NCI-H82 (cell line): ENCODE measurements at places on chromosomes 11 and 22.

DNA sequence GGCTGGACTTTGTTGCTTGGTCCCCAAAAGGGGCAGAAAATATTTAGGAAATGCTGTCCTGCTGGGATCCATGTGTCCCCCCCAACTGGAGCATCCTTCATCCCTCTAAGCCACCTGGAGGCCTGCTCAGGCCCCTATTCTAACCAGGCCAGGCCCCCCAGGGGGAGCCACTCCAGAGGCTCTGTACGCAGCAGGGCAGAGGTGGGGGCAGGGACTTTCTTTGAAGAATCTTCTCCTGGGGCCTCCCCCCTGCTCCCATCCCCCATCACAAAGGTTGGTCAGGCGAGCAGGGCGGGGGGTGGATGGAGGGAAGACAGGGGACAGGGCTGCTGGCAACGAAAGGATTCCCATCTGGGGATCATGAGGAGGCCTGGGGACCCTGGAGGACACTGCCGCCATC is 170.8 kb downstream of the MN1 start:
- DNase-seq: peak; percentile 8

DNA sequence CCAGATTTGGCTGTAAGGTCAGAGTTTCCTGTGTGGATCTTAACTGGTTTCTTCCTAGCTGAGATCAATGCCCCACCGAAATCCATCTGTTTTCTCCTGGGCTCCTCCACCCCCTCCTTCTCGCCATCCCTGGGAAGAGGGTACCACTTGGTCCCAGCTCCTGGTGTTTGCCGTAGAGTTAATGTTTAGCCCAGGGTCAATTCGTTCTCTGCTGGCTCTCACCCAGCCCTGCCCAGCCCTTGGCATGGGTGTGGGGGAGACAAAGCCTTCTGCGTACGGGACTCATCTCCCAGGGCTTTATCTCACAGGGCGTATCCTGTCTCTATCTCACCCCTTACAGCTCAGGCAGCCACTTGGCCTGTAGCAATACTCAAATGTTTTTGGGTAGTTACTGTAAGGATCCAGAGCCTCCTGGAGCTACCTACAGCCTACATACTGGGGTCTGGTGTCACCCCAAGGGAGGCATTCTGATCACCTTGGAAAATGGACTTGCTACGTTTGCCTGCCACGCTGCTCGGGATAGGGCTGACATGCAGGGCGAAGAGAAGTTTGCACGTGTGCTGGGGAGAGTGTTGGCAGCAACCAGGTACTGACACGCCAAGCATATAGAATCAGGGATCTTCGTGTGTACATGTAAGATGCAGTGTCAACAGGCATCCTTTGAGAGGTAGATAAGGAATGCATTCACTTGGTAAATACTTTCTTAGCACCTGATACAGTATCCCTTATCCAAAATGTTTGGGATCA is 66.1 kb downstream of the SCN3B start:
- DNase-seq: no peak

DNA sequence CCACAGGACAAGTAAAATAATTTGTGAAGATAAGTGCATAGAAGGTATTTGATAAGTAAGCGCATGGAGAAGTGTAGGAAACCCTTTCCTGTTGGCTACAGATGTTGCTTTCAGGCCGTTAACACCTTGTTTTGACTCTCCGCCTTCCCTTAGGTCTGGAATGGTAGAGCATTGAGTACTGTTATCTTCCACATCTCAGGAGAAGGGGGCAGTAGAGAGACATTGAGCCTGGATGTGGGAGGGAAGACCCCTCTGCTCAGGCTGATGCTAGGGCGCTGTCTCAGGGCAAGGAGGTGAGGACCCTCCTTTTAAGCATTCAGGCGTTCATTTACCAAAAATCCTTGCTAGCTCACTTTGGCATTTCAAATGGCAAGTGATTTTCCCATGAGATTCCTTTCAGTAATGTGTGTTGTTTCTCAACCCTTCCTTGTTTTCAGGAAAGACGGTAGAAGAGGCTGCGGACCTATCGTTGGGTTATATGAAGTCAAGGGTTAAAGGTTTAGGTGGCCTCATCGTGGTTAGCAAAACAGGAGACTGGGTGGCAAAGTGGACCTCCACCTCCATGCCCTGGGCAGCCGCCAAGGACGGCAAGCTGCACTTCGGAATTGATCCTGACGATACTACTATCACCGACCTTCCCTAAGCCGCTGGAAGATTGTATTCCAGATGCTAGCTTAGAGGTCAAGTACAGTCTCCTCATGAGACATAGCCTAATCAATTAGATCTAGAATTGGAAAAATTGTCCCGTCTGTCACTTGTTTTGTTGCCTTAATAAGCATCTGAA is 27.0 kb upstream of the SCGB1A1 start:
- no peak for DNase-seq

GRCh38 chr11:108501396-108501795 is 3.2 kb upstream of the POGLUT3 start:
- DNase-seq: no peak

DNA sequence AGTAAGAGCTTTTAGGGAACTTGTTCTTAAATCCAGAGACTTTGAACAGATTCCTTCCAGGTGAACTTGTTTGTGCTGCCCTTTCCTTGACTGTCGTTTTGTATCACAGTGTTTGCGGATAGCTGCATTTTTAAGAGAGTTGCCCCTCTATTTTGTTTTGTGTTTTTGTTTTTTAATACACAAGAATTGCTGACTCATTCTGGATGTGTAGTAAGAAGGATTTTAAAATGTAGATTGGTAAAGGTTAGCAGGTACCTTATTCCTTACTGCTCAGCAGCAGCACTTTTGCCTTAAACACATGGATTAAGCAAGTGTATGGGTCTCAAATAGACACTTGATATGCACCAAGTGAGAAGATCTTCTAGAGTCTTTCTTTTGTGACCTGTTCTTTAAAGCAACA is 8.9 kb upstream of the APOA5 start:
- DNase-seq: no peak

GRCh38 chr11:19410032-19410431 is 169.3 kb upstream of the E2F8 start:
- DNase-seq: no peak

DNA sequence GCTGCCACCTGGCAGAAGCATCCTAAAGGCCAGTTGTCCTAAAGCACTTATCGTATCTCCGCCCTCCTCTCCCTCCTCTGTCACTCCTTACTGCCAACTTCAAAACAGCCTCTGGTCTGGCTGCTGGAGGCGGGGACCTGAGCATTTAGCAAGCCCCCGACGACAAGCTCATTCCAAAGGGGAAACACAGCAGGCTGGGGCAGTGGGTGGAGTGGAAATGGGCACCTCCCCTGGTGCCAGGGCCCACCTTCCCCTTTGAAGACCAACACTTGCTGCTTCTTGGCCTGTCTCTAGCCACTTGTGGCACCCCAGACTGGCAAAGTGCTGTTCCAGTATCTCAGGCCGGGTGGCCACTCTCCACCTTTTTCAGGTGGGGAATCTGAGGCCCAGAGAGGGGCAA is 3.6 kb downstream of the MAP3K11 start:
- DNase-seq: no peak

- DNase-seq: no peak
Observed at GRCh38 chr11:104338186-104338585, 174.2 kb upstream of the PDGFD start.

DNA sequence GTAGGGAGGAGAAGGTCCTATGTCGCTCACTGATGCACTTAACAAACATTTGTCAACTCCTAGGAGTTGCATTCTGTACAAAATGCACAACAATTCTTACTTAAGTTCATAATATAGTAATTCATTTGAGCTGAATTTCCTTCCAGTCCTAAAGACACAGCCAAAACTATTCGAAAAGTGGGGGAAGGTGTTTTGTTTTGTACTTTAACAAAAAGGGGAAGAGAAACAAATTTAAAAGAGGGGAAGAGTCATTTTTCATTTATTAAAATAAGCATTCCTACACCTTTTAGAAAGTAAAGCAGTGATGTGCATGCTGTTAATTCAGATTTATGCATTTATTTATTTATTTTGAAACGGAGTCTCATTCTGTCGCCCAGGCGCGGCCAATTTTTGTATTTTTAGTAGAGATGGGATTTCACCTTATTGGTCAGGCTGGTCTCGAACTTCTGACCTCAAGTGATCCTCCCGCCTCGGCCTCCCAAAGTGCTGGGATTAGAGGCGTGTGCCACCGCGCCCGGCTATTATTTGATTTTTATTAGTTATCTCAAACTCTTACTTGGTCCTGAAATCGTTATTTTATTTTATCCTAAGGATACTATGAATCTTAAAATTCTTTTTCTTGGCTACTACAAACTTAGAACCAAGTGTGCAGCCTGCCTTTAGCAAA is 1.1 kb upstream of the FANCF start:
- no peak for DNase-seq

DNA sequence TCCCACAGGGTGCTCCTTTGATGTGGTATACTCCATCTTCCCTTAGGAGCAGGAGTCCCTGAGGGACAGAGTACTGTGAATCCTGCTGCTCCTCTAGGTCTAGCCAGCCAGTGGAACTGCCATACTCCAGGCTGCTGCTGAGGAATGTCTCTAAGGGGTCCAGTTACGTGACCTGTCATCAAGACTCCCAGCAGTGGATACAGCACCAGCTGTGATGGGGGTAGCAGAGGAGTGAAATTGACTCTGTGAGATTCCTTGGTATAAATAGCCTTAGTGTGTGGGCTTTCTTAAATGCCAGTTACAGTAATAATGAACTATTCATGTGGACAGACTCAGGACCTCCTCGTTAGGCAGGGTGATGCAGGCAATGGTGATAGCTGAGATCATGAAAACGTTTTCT is 140.4 kb upstream of the LUZP2 start:
- DNase-seq: no peak

GRCh38 chr11:72083414-72083813 is 2.8 kb downstream of the LRRC51 start:
- DNase-seq: no peak

- DNase-seq: peak; percentile 70
Observed at GRCh38 chr11:115391598-115391997, 112.6 kb downstream of the CADM1 start.

- DNase-seq: no peak
Observed at GRCh38 chr11:68002938-68003845, 705 bp downstream of the UNC93B1 start.

DNA sequence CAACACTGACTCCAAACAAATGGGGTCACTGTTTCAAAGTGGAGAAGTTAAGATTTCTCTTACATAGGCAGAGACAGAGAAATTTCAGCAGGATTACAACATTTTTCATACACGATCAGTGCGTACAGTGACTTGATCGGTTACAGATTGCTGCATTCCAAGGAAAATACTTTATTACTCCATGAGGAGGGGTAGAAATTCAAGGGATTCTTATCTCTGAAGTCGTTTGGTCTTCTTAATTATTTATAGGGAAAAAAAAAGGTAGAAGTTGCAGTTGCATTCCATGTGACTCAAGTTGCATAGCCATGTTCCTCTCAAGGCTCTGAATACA is 10.7 kb upstream of the SMIM38 start:
- DNase-seq: no peak

DNA sequence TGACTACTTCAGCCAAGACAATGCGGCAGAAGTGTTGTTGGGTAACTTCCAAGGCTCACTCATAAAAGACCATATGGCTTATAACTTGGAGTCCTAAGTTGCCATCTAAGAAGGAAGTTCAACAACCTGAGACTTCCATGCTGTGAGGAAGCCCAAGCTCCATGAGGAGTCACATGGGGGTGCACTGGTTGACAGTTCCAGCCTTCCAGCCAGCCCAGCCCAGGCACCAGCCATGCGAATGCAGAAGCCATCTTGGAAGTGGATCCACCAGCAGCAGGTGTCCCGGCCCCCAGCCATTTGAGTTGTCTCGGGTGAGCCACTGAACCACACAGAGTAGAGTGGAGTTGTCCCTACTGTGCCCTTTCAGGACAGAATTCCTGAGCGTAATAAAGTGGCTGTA is 32.8 kb upstream of the WNT7B start:
- DNase-seq: no peak

GRCh38 chr11:133582326-133582725 is 50.0 kb upstream of the OPCML start:
- no peak for DNase-seq

- DNase-seq: no peak
Observed at GRCh38 chr11:1514336-1515061, 27.9 kb upstream of the MOB2 start.

DNA sequence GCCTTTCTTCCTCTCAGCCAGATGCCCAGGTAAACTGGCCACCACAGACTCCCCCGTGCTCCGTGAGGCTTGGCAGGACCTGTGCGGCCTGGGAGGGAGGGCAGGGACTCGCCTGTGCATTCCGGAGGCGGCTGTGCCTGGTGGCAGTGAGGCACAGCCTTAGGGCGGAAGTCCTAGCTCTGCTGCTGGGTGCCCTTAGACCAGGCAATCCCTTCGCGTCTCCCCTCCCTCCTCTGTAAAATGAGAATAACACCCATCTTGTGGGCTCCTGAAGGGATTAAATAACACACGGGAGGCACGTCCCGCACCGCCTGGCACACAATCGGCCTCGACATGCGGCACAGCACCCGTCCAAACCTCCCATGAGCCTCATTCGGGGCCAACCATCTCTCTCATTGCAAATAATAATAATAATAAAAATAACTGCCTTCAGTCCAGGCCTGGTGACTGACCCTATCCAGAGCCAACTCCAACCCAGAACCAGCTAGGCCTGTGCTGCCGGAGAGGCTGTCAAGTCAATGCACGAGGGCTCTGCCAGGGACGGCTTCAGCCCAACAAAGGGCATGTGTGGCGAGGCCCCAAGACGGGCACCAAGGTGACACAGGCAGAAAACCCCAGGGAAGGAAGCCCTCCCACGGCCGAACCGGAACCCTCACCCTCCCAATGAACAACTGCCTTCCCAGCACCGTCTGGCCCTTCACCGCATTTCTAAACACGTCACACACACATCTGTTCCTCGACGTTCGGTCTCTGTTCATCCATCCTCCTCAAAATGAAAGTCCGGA is 8.2 kb downstream of the LTO1 start:
- DNase-seq: no peak

DNA sequence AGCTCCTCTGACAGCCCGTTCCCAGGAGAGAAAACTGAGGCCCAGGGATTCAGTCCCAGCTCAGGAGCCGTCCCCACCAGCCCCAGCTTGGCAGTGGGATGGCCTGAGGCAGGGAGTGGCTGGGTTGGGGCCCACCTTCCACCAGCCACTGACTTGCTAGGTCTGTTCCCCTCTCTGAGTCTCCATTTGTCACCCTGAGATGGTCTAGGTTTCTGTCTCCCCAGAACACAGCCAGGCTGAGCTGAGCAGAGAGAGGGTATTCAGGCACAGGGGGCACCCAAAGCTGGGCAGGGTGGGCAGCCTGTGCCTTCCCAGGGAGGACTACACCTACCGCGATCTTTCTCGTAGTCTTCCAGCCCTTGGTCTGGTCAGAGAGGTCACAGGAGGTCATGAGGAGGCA is 95.7 kb downstream of the PDE2A start:
- DNase-seq: no peak

GRCh38 chr11:93842461-93842860 is 8.0 kb downstream of the VSTM5 start:
- DNase-seq: no peak

- DNase-seq: no peak
Observed at GRCh38 chr11:96906476-96906875, 516.7 kb downstream of the JRKL start.

- peak; percentile 39 for DNase-seq
Observed at GRCh38 chr11:66950112-66950535, 8.1 kb downstream of the PC start.
